ENCODE measurements at places on chromosomes 3 and 15.
A peak's percentile ranks its signal among the peaks of the same experiment; 100 is the strongest.

- no peak for DNase-seq
Measured at GRCh38 chr3:126371096-126371705, 14.0 kb upstream of the KLF15 start.

DNA sequence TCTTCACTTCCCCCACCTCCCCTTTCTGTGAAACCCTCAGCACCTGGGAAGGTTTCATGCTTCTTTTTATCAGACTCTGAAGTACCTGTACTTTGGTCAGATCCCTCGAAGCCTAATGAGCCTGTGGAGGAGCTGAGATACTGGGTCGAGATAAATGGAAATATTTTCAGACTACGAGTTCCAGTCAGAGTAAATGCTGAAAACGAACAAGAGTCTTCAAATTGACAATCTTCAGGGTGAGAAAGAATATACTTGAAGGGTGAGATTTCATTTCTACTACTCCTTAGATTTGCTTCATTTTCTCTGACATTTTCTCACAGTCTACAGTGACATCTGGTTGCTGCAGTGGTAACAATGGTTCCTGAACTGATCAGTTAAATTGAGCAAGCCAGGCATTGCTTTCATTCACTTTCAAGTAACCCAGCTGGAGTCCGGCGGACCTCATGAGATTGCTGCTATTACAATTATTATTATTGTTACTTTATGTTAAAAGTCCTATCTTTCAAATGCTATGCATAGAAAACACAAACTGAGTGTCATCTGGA lies 337.2 kb downstream of the VGLL3 start:
- no peak for DNase-seq

DNA sequence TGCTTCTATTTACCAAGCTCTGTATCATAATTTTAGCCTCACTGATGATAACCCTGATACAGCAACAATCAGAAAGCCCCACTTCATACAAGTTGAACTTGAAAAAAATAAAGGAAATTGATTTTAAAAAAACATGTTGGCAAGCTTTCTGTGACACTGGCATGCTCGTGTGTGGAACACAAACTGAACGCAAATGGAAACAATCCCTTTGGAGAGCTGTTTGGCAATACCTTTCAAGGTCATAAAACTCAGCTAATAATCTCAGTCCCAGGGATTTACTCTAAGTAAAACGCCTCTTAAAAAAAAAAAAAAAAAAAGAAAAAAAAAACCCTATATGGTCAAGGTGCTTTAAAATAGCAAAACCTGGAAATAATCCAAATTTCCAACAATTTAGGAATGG lies 166.7 kb upstream of the BCL6 start:
- no peak for DNase-seq

DNA sequence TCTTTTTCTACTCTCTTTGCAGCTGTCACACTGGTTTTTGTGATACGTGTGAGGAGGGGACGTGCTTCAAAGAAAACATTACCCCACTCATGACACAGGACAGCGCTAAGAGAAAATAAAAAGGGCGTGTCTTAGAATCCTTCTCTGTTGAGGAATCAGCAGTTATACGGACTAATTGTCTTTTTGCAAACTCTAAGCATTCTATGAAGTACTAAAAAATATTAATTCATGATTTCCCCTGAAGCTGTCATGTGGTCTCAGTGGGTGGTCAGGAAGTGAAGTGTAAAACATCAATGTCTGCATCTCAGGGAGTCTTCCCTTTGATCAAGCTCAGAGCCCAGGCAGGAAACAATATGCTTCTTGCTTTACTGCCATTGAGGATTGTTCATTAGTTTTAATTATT lies 117.5 kb upstream of the CRBN start:
- DNase-seq: no peak

- DNase-seq: no peak
Measured at GRCh38 chr3:169607949-169608348, 55.6 kb downstream of the MECOM start.

DNA sequence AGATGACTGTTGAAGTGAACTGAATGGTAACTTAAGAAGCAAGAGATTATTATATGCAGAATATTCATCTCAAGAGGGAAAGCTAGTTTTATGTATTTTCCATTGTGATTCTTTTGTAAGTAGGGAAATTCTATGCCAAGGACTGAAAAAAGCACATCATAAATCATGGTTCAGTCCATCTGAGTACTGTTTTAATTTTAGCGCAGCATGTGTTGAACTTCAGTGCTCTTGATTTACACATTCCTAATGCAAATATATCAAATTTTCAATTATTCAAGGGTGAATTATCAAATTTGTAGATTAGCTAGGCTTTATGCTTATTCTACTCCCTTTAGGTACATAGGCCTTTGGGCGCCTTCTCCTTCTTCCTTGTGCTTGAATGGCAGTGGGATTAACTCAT lies 50.3 kb upstream of the TCF12 start:
- no peak for DNase-seq

DNA sequence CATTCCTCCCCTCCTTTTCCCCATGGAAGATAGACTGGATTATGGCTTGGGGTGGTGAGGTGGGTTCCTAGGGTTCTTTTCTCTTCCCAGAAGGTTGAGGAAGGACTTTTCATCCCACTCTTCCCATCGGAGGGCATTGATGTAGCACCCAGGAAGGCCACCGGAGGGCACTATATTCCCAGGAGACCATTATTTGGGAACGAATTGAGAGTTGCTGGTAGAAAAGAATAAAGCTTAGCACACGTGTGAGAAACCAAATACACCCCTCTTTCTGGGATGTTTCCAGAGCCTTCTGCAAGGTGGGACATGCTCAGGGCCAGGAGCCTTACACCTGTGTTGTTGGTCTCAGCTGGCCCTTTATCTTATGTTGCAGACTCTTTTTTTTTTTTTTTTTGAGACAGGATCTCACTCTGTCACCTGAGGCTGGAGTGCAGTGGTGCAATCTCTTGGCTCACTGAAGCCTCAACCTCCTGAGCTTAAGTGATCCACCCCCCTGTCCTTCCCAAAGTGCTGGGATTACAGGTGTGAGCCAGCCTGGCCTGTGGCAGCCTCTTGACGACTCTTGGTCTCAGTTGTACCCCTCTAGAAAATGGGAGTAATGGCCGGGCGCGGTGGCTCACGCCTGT lies 6.3 kb upstream of the CDC25A start:
- DNase-seq: no peak

DNA sequence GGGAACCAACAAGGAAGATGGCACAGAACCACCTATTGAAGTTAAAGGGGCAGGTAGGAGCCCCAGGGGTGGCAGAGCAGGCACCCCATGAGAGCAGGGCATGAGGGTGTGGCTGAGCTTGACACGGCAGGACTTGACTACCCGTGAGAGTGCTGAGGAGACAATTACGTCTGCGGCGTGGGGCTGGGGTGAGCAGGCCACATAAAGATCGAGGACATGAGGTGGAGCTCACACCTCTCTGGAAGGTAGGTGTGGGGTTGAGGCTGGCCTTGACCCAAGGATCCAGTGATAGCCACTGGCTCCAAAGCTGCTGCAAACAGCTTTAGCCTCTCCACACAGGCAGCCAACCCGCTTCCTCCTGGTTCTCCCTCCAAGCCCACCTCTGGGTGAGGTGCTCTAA lies 64.5 kb downstream of the PCSK6 start:
- no peak for DNase-seq

DNA sequence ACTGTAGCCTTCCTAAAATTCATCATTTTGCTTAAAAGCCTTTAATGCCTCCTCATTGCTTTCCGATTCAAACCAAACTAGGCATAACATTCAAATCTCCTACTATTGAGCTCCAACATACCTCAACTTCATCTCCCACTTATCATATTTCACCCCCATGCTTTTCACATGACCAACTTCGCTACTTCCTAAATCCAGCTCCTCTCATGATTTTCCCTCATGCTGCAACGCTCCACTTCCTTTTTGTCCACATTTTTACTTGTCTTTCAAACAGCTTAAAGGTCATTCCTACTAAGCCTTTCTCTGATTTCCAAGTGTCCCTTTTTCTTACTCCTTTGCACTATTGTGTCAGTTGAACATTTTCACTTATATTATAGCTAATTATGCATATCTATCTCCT lies 20.3 kb upstream of the ANXA2 start:
- DNase-seq: no peak

DNA sequence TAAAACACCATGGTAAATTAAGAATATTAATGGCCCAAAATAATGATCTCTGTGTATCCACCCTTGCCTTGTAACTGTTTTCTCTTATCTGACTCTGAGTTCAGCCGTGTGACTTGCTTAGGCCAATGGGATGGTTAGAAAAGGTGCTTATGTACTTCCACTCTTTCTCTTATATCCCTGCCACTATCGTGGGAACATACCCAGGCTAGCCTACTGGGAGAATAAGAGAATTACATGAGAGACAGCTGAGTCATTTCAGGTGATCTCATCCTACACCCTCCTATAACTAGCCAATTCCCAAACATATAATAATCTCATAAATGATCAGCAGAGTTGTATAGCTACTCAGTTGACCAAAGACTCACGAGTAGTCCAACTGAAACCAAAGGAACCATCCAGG lies 98.3 kb upstream of the ABI3BP start:
- no peak for DNase-seq

- DNase-seq: no peak
Measured at GRCh38 chr15:78927077-78927790, 17.6 kb downstream of the CTSH start.

GRCh38 chr15:89749951-89750559 lies 994 bp downstream of the MESP1 start:
- DNase-seq: no peak

- peak; percentile 31 for DNase-seq
Measured at GRCh38 chr15:64851503-64851840, 9.8 kb downstream of the PLEKHO2 start.

DNA sequence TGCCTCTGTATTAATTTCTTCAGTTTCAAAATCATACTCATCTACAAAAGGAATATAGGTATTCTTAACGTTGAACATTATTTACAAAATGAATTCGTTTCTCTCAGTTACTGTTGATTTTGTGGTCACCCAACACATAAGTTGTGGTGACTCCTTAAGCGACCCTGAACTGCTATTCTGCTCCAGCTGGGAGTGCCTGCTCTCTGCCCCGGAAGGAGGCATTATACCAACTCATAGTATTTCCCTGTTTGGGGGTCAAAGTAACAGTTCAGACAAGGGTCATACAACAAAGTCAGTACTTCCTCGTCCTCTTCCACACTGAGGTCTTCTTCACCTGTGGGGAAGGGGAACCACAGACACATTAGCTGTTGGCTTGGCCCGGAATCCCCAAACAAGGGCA lies 75.7 kb upstream of the FAM3D start:
- no peak for DNase-seq

- no peak for DNase-seq
Measured at GRCh38 chr3:36501616-36502015, 121.3 kb downstream of the STAC start.

GRCh38 chr15:29968099-29968894 lies 114.5 kb upstream of the GOLGA8J start:
- DNase-seq: no peak

GRCh38 chr15:97940993-97941392 lies 19.5 kb upstream of the ARRDC4 start:
- no peak for DNase-seq

DNA sequence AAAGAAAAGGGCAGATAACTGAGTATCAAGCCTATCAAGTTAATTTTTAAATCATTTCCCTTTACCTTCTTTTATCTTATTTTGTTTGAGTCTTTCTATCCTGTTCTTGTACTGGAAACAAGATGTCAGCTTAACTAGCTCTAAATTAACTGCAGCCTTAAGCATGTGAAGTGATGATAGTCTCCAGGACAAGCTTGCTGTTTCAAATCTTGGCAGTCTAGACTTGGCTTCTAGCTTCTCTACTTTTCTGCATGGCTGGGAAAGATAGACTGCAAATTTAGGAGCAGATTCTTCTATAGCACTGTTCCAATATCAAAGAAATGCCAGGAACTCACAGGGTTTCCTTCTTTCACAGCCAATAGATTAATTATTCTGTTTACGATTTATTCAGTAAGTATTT lies 1034.4 kb downstream of the TUSC7 start:
- DNase-seq: no peak

DNA sequence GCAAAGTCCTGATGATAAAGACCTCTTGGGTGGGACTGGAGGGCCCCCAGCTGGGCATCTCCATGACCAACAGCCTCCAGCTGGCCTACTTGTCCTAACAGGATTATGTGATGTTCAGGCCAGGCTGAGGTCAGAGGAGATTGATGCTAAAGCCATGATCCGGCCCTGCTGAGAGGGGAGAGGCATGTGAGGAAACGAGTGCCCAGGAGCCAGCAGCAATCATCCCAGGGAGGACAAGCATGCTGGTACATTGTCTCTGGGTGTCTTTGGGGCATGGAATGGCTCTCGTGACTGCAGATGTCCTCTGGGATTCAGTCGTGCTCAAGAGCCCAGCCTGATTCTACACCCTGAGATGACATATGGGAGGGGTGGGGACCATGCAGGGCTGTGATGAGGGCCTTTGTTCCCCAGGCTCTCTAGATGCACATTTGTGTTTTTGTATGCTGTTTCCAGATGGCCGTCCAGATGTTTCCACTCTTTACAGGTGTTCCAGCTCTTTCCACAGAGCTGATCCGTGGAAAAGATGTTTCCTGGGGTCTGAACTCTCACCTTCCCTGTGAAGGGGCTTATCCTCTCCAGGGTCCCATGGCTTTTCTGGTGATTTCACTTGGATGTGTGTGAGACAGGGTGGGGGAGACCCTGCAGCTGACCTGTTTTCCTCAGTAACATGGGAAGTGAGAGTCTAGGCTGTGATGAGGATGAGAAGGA lies 20.2 kb downstream of the SLC24A1 start:
- no peak for DNase-seq

DNA sequence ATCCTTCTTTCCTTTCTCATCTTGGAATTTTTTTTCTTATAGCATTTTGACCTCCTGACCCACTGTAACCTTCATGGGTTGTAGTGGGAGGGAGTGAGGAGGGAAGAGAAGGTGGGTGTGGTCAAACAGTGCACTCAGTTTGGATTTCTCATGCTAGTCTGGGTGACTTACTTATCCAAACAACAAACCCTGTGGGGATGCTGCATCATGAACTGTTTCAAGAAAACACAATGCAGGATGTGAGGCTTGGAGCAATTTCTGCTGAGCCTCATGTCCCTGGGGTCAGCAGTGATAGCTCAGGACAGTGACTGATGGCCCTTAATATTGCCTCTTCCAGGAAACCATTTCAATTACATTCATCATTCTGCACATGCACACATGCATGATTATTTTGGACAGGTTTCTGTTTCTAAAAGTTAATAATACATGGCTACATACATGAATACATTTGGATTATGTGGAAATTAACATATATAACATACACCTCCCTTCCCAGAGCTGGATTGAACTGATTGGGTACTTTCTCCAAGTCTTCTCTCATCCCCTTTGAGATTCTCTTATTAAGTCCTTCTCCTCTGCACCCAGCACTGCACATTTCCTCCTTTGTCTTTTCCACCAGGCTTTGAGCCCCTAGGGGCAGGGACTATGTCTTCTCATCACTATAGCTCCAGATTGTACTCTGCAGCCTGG lies 61.2 kb downstream of the ADAMTSL3 start:
- no peak for DNase-seq
